Stimulated activated CD4-positive, alpha-beta T cell treated with anti-CD3 and anti-CD28 coated beads, Interleukin-2, amount 100 ng/mL, for 4 hours (primary cell): ENCODE measurements at places on chromosomes 7 and 10.

GRCh38 chr10:82091413-82091812 lies 216.4 kb downstream of the NRG3 start:
- no peak for DNase-seq

DNA sequence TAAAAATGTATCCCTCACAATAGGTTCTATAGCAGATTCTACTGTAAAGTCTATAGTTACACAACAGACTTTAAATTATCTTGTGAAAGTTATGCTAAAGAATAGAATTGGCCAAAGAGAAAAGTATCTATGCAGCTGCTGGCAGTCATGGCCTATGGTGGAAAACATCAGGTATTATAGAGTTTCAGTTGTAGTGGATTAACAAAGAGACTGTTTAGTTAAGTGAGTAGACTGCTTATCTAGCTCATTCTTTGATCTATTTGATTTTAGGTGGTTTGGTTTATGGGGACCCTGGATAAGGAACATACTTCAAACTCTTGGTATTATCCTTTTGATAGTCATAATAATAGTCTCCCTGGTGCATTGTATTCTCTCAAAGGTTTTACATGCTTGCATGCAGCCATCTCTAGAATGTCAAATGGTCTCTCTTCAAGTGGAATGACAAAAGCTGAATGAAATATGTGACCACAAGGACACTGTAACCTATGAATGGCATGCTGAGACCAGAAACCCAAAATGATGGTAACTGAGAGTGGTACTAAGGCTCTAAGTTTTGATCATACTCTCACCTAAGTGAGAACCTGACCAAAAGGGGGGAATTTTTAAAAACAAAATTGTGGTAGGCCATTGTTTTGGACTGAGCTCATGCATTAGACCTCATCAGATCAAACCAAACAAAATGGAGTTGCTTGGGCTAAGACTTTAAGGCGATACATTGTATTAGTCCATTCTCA lies 54.9 kb upstream of the NAMPT start:
- no peak for DNase-seq

- DNase-seq, result no peak
Measured at GRCh38 chr10:100081075-100082001, at the start of gene CPN1. TSS of gene CPN1 (minus strand) at chr10:100081869. CDS start at chr10:100081625, 244 bp downstream.

- DNase-seq, result no peak
Measured at GRCh38 chr7:156160811-156161210, 348.5 kb upstream of the SHH start.
